ENCODE measurements at places on chromosomes 4 and X.

DNA sequence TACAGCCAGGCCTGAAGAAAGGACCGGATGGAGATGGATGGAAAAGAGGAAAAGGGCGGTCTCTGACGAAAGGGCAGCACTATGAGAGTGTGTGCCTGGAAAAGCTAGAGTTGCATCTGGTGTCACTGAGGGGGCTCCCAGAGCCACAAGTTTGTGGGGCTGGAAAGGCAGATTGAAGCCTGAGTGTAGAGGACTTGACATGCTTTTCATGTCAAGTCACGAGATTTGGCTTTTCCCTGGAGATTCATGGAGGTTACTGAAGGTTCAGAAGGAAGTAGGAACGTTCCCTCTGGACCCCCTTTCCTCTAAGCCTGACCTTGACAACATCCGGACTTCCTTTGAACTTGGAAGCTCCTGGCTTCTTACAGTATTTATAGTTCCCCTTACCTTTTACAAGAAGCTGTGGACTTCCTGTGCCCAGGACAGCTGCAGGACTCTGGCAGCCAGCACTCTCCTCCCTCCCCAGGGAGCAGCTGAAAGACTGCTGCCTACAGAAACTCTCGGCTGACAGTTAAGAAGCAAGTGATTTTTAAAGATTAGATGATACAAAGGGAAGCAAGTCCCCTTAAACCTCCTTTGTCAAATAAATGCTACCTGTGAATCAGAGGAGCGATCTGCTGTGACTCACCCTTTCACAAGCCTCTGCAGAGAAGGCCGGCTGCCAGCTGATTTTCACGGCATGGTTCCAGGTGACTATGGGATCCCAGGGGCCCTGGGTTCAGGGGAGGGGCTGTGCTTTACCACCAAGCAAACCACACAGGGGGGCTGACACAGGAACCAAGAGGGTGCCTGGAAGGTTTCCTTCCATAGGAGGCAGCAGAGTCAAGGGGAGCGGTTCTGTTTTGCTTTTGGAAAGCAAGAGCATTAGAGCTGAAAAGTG is 72.9 kb upstream of the STIM2 start:
- DNase-seq: peak; percentile 11

DNA sequence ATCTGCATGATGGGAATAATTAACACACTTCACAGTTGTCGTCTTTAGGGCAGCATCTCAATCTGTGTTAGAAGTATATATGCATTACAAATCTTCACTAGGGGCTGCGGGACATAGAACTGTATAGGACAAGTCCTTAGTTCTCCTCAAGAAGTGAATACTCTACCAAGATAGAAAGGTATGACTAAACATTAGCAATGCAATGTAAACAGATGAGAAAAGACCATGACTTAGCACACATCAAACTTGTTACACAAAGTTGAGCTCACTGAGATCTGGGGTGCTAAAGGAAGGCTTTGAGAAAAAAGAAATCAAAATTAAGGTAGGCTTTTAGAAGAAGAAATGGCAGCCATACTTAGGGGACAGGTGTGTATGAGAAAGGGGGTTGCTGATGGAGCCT is 182.1 kb upstream of the MAP3K15 start:
- no peak for DNase-seq

DNA sequence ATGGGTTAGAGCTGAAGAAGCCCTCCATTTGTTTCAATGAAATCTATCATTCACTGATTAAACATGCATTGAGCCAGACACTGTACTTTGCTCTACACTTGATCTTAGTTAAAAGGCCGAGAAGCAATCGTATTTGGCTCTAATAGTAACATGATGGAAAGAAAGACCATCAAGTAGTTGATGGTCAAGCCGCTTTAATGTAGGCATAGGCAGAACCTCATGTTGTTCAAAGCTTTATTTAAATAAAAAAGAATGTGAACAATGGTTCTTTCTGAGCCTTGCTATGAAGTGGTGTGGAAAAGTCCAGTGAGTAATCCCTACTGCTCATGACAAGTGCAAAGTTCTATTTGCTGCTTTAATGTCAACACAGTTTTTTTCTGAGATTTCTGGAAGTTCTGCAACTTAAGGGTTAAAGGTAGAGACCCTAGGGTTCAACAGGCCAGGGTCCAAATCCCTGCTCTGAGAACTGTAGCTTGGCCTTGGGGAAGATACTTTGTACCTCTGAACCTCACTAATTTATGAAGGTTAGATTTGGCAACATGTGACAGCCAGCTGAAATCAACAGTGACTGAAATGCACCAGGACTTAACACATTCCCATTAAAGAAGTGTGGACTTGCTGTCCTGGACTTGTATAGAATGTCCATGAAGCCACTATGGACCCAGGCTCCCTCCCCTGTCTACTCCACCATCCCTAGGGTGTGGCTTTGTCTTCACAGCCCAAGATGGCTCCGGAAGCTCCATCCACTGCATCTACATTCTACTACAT is 17.9 kb upstream of the LAP3 start:
- no peak for DNase-seq

- DNase-seq: no peak
Observed at GRCh38 chrX:98289726-98290125, 1406.0 kb downstream of the RPA4 start.

GRCh38 chr4:13089659-13089998 is 394.5 kb downstream of the RAB28 start:
- no peak for DNase-seq

DNA sequence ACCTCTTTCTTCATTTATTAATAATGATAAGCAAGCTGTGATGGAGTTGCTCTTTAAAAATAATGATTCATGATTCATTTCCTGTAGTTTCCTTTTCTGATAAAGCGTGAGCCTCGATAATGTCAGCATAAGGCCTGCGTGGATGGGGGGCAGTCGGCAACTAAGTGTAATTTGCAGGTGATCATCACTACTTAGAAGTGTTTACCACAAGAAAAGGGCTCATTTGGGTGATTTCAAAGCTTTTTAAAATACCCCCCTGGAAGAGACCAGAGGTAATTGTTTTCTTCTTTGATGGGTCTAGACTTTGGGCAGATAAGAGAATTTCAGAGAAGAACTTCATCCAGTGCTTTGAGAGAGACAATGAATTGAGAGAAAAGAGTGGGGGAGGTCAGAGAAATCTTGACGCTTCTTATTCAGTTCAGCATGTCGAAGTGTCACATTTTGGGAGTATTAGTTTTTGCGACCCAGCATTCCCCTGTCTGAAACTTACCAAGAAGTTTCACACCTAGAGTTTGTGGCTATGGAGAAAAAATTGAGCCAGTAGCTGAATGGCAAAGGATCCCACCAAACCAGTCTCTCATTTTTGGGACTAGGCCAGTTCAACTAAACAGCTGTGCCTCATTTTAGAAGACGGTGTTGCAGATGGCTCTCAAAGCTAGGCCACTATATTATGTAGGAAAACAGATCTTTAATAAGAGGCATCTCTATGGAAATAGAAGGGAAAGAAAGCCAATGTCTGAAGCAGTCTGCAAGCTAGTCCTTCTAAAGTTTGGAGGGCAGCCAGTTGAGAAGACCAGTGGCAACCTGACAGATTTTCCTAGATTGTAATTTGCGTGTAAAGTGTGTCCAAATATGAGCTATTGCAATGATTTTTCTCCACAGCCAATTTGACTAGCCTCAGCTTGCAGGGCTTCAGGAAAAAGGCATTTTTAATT is 171.0 kb upstream of the PPP1R2C start:
- no peak for DNase-seq

DNA sequence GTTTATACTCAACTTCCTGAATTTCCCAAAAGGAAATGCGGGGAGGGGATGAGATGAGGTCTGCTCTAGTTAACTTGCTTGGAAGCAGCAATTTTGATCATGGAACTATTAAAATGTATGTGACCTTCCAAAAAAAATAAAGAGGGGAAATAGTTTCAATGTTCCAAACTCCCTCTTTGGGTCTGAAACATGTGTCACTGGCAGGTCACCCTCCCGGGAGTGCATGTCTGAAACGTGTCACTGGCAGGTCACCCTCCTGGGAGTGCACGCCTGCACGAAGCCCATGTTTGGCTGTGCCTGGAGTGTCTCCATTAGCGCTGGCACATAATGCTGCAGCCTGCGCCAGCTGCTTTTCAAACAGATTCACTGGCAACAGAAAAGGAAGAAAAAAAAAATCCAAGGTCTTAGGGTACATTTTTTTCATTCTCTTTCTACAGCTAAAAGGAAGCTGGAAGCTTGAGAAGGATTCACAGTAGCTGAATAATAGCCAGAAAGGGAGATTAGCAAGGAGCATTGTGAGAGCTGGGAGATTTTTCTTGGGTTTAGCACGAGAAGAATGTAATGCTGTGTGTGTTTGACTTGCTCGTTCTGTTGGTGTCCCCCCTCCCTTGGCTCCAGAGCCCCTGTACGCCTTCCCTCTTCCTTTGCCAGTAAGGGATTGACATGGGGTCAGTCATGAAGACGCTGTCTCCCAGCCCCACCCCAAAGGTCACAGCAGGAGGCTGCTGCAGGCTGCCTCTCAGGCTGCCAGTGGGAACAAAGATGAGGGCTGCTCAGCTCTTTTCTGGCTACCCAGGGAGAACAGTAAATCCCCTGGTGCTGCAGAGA is 39.2 kb upstream of the TLR3 start:
- DNase-seq: no peak

GRCh38 chr4:169272265-169272886 is 1.6 kb upstream of the SH3RF1 start:
- DNase-seq: no peak

- DNase-seq: no peak
Observed at GRCh38 chr4:83054928-83055327, 19.9 kb downstream of the COPS4 start.

GRCh38 chrX:35461164-35461563 is 337.0 kb upstream of the MAGEB16 start:
- DNase-seq: no peak

DNA sequence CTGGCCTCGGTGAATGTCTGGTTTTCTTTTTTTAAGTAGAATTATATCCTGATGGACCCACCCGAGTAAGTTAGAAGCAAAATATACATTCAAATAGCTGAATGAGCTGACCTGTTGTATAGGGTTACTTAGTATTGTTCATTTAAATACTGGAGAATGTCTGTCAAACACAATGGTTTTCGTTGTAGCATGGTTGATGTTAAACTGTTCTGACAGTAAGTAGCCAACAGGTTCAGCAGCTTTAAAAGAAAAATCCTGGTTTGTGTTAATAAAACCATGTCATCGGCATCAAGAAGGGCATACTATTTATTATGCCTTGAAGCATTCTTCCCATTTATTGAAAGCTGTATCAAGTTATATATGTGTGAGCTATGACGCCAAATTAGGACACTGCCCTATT is 149.6 kb downstream of the ANAPC10 start:
- no peak for DNase-seq

DNA sequence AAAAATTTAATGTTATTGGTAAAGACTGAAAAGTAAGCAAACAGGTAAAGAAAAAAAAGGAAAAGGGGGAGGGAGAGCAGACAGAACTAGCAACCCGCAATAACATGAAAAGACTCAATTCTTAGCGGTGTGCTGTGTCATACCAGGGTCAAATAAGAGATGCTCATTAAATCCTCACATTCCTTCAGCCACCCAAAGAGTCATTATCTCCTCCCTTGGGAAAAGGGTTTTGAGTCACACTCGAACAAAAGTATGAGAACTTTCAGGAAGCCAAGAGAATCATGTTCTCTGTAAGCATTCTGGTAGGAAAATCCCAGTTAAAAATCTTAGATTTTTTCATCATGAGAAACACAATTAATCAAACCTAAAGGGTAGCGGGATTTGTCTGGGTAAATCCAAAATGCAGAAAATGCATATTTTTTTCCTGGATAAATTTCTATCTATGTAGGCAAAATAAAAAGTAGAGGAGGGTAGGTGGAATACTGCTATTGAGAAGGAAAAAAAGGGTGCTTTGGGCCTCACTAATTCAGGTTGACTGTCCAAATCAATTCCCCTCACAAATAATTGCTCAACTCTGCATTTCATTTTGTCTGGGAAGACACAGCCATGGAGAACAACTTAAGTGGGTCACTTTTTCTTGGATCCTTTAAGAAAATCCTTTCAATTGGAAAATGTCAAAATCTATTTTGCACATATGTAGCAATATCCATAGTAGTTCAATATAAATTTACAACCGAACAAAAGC is 23.2 kb downstream of the TNIP3 start:
- no peak for DNase-seq

DNA sequence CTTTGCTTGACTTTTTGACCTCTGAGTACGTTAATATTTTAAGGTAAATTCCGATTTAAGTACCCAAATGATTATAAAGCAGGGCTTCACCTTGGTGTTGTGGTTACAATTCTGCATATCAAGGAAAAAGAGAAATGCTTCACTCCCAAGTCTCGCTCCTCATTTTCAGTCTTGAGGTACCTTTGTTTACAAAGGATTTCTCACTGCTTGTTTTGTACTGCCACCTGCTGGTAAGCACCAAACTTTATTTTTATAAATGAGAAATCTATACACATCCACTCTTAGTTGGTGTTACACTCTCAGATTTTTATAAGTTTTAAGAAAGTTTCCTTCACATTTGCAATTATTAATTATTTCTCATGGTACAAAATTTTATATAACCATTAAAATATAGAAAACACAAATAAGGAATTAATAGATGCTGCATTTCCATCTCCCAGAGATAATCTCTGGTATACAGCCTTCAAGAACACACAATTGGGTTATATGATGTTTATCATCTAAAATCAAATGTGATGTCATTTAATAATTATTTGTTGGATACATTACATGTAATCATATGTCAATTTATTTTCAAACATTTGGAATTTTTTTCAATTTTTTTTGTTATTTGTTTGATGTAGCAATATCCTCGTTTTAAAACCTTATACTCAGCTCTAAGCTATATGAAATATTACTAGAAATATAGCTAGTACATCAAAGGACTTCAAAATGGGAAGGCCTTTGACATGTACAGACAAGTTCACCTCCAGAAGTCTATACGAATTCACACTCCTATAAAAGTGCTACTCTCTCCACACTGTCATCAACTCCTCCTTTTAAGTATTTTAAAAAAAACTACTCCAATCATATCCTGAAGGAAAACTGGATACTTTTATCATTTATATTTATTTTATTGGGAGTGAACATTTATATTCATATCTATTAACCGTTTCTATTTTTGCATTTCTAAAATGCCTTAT is 179.9 kb downstream of the KCNIP4 start:
- DNase-seq: no peak

- DNase-seq: no peak
Observed at GRCh38 chr4:171376724-171377123, 436.5 kb upstream of the GALNTL6 start.

DNA sequence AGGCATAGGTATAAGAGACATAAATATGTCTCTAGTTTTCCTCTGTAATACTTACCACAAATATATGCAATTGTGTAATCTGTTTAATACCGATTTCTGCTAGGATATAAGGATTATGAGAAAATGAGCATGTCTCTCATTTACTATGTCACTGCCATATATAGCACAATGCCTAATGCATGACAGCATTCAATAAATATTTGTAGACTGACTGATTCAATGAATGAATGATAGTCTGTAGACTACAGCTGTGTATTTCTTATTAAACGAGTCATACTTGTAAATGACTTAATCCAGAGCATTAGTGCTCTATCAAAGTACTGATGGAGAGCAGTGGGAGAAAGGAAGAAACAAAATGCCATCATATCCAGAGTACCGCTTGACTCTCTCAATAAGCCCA is 175.6 kb downstream of the PPP3CA start:
- DNase-seq: no peak

GRCh38 chr4:24089851-24090534 is 200.1 kb upstream of the PPARGC1A start:
- no peak for DNase-seq

GRCh38 chrX:13026877-13027652 is 17.4 kb downstream of the FAM9C start:
- DNase-seq: no peak

Measured in stimulated activated CD4-positive, alpha-beta T cell treated with anti-CD3 and anti-CD28 coated beads, TNF-alpha, amount 100 ng/mL, for 24 hours (primary cell).